ENCODE measurements at places on chromosomes 7 and 10. TPM values are rescaled to one million over a fixed set of nuclear protein-coding genes. Genes with fewer than 3 reads are reported as not detected.

ERLIN1 gene
- 38.2 TPM for total RNA-seq

LUC7L2 gene
- total RNA-seq: 51.6 TPM

ITGA8 gene
- 2.3 TPM for total RNA-seq

DNA sequence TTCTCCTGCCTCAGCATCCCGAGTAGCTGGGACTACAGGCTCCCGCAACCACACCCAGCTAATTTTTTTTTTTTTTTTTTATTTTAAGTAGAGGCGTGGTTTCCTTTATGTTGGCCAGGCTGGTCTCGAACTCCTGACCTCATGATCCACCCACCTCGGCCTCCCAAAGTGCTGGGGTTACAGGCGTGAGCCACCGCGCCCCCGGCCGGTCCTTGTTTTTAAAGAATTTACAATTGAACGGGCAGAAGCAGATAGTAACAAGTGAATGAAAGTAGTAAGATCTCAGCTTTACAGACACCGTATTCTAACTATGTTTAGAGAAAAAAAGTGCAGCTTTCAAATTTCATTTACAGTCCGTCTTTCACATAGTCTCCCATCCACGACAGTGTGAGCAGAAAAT is 112.5 kb upstream of the VWC2 start:
- H3K4me3 ChIP-seq: no peak overlapping the region
- H3K27me3 ChIP-seq: no peaks in the 10 kb centered on the region
- H3K4me1 ChIP-seq: no peaks in the 10 kb centered on the region
- no peak overlapping the region for H3K27ac ChIP-seq
- no peaks in the 10 kb centered on the region for H3K36me3 ChIP-seq

- H3K27ac ChIP-seq: no peak overlapping the region
- no peak for DNase-seq
- H3K27me3 ChIP-seq: no peaks in the 10 kb centered on the region
- peaks cover under 1% of the 10 kb centered on the region for H3K4me1 ChIP-seq
These were observed 21.3 kb downstream of the TBC1D12 start for GRCh38 chr10:94423627-94424026.

GRCh38 chr7:84624527-84624926 is 429.9 kb upstream of the SEMA3A start:
- no peaks in the 10 kb centered on the region for H3K4me1 ChIP-seq
- no peak for DNase-seq
- no peak overlapping the region for H3K27ac ChIP-seq
- no peaks in the 10 kb centered on the region for H3K27me3 ChIP-seq
- H3K36me3 ChIP-seq: no peaks in the 10 kb centered on the region

DNA sequence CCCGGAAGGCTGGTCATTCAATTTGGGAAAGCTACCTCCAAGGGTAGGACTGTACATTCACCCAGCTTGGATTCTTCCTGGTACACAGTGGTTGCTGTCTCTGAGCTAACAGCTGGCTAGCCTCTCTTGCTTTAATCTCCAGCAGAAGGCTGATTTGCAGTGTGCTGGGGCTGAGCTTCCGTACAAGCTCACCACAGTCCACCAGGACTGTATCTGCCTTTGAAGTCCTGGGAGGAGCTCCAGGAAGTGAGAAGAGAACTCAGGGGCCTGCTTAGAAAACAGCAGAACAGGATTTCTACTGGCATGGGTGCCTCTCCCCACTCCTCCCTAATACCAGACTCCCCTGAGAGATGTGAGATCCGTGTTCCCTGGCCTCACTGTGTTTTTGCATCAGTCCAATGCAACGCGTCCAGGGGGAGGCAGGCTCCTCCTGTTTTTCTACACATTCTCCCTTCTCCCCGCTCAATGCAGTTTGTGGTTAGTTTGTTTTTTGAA is 6.6 kb downstream of the AFAP1L2 start:
- no peaks in the 10 kb centered on the region for H3K36me3 ChIP-seq
- peak overlapping the region; percentile 58 for H3K27ac ChIP-seq
- no peak for DNase-seq
- peaks cover 75% of the 10 kb centered on the region for H3K4me1 ChIP-seq

Measured in suprapubic skin (tissue), 4 donors.